ENCODE measurements at places on chromosomes 4 and X. TPM values are rescaled to one million over a fixed set of nuclear protein-coding genes. Genes with fewer than 3 reads are reported as not detected.

Gene PDCL2
- polyA plus RNA-seq: not detected

Gene IGFBP7
- polyA plus RNA-seq: 150 TPM

Gene WDFY3
- polyA plus RNA-seq: 25.5 TPM

Gene PLAC1
- 1.4 TPM for polyA plus RNA-seq

- no peak for DNase-seq
Observed at GRCh38 chrX:134693644-134694043, 35.4 kb upstream of the PLAC1 start.

Data from hindlimb muscle (tissue), 1 donor.